ENCODE measurements at places on chromosomes 2 and 18.

DNA sequence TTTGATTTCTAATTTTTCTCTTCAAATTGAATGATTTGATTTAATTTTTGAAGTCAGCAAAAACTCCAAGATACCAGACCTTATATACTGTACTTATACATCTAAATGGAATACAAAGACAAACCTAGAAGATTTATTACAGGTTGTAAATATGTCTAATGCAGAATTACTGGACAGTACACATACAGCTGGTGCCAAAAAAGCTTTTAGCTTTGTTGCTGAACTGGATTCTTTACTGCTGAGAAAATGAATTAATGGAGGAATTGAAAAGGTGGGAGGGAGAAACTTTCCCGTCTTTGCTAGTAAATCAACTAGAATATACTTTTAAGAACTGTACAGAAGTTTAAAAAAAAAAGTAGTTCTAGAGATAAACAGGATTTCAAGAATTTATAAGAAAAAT, 17.5 kb downstream of the C1D start:
- no peak for DNase-seq

DNA sequence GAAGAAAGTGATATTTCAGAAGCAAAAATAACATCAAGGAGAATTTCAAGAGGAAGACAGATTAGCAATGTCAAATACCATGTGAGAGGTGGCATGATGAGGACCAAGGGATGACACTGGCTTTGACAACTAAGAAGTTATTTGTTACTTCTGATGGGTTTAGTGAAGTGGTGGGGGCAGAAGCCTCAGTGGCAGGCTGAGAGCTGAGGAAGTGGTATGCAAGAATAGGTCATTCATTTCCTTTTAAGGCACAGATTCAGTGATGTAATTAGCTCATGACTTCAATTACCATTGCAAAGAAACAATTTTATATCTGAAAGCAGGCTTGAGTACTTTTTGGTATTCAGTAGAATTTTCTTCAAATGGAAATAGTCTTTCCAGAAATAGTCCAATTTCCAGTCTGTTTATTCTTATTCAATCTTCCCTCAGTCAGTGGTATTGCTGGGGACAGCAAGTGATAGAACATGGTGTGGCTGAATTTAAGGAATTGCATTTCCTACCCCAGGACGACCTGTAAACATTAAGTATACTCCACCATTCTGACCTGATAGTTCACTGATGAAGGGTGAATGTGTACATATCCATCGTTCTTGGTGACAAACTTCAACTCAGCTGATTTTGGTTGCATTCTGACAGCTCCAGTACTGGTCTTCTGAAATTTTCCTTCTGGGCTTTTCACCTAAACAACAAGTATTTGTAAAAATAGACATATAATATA, 28.2 kb downstream of the GEMIN6 start:
- DNase-seq, result no peak

GRCh38 chr2:14826518-14826917, 194.0 kb downstream of the LRATD1 start:
- DNase-seq, result no peak

GRCh38 chr2:48860380-48860779, 104.9 kb upstream of the LHCGR start:
- no peak for DNase-seq

- DNase-seq, result no peak
Measured at GRCh38 chr2:85433511-85434089, 15.1 kb downstream of the SH2D6 start.

- DNase-seq, result no peak
Measured at GRCh38 chr2:105660489-105660888, 84.2 kb upstream of the NCK2 start.

DNA sequence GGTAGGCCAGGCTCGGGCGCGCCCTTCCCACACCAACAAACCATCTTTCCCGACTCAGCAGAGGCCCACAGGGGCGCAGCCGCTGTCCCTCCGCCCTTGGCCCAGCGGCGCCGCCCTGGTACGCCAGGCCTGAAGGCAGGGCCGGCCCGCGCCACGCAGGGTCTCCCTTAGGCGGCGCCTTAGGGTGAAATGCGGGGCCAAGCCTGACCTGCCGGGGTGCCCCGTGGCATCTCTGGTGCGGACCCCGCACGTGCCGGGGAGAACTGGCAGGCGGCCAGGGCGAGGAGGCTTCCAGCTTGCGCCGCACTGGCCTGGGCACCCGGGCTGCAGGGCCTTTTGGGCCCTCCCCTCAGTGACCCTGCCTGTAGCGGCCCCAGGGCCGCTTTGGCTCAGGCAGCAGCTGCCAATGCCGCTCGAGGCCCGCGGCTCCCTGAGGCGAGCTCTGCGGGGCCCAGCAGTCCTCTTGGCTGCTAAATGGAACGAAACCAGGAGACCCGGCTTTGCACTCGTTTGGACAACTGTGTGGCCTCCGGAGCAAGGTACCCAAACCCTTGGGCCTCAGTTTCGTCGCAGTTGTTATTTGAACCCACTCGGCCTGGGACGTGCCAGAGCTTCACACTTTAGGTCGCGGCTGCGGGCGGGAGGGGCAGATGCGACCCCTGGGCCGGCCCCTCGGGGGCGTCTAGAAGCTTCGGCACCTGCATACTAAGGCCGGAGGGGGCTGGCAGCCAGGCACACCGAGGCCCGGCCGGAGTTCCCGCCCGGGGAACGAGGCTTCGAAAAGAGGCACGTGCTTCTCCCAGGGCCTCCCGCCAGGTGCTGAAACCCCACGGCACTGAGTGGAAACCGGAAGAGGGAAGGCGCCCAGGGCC, 8.5 kb downstream of the OTX1 start:
- no peak for DNase-seq

DNA sequence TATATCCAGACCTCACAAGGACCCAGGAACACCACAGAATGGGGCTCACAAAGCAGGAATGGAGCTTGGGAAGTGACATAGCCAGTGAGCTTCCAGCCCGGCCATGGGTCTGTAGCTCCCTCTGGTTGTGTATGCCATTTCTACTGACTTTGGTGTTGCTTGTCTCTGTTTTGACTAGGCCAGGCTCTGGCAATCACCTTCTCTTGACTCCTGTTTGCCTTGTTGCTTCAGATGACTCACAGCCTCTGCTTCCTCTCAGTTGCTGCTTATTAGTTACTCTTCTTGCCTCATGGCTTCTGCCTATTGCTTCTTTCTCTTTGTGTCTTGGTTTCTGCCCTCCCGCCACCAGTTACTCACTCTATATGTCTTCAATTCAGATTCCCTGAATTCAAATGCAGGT, 15.8 kb upstream of the IER3IP1 start:
- DNase-seq, result no peak

- no peak for DNase-seq
Measured at GRCh38 chr18:58525928-58526424, 102.9 kb downstream of the ALPK2 start.

GRCh38 chr2:42192652-42193566, 23.8 kb downstream of the EML4 start:
- DNase-seq, result no peak

- DNase-seq, result no peak
Measured at GRCh38 chr2:56505885-56506284, 322.1 kb downstream of the CCDC85A start.

DNA sequence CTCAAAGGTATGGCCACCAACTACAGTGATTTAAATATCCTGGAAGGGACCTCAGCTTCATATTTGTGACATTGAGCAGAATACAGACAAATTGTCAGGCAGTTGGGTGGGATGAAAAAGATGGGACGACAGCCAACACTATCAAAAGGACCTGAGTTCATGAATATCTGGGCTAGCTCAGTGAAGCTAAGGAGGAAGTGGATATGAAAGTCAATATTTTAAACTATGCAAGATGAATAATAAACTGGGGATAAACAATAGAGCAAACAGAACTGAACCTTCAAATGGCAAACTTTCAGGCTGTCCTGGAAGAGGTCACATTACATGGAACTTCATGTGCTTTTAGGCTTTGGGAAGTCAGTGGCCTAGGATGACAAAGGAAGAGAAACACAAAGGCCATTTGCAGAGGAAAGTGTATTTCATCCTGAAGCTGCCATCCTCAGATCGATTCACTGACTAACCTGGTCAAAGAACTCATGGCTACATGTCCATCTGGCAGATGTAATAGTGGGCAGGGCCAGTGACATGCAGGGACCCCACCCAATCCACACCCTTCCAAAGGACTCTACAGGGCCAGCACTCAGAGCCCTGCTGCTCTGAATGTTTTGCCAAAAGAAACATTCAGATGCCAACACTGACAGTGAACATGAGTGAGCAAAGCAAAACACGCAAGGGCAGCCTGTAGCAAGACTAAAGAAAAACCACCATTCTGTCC, 175.7 kb downstream of the ETAA1 start:
- no peak for DNase-seq

- DNase-seq, result no peak
Measured at GRCh38 chr18:79200546-79201268, 131.5 kb downstream of the ATP9B start.

DNA sequence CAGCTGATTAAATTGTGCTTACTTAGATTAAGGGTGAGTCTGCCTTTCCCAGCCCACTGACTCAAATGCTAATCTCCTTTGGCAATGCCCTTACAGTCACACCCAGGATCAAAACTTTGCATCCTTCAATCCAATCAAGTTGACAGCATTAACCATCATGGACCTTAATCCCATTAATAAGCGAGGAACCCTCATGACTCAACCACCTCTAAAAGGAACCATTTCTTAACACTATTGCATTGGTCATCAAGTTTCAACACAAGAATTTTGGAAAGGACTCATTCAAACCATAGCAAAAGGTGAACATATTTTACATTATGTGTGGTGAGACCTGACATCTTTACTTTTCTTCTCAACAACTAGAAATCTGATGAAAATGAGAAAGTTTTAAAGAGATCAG, 187.0 kb downstream of the OSR1 start:
- no peak for DNase-seq

- DNase-seq, result no peak
Measured at GRCh38 chr2:170703776-170704476, 11.2 kb upstream of the SP5 start.

GRCh38 chr2:84055816-84056215, 403.3 kb downstream of the SUCLG1 start:
- no peak for DNase-seq

- DNase-seq, result no peak
Measured at GRCh38 chr2:31421634-31422033, 7.1 kb upstream of the XDH start.

- no peak for DNase-seq
Measured at GRCh38 chr2:60318544-60318943, 234.9 kb downstream of the BCL11A start.

DNA sequence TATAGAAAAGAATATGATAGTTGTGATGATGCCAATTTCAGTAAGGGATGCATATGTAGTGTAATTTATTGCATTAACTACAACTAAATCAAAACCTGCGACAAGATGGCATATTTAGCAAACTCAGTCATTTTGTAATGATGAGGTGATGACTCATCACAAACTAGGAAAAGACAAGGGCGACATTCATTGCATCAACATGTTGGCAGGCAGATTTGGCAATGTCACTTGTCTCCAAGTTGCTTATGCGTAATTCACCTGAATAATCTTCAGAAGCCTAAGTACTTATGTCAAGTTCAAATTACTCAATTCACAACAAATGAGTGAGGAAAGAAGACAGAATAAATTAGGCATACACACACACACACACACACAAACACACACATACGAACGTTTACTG, 273.2 kb upstream of the RGPD4 start:
- DNase-seq, result no peak

GRCh38 chr2:66903745-66904465, 469.0 kb downstream of the MEIS1 start:
- DNase-seq, result no peak

GRCh38 chr2:67186871-67187270, 210.3 kb upstream of the ETAA1 start:
- no peak for DNase-seq

DNA sequence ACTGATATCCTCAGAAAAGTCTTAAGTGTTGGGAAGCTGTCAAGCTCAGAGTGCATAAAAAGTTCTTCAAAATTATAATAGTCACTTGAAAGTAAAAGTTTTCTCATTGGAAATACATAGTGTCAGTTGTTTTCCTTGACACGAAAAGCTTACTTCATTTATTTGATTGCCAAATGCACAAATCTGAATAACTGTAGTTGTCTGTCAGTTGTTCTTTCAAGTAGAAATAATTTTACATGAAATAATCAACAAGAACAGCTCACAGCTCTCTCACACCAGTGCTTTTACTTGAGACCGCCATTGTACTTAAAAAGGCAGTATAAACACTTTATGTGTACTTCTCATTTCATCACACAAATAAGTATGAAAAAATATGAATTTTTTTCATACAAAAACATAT, 163.3 kb upstream of the NXPH2 start:
- no peak for DNase-seq

DNA sequence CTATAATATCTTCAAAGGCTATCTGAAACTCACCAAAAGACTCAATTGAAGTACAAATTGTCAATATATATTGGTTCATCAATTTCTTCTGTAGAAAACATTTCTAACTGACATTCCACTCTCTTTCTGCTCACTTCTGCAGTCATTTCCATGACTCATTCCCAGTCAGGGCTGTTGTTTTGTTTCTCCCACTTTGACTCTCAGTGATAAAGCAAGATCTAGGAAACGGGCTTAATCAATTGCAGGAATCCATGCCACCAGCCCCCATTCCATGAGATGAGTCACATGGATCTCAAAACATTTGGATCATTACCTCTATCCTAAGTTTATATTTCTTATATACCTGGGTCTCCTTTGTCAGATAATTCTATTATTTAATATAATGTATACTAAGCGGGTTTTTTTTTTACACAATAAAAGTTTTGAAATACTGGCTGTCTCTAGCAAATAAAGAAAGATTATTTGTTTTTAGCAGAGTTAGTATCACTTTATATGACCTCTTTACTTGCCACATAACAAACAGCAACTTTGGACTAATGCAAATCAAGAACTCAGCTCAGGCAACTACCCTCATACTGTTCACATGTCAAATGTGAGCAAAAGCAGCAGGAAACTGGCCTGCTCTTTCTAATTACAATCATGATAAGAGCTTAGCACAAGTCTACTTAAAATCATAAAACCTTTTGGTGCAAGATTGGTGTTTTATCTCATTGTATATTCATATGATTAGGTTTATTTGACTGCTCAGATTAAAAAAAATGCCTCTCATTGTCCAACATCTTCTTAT, 251.1 kb upstream of the PIK3C3 start:
- no peak for DNase-seq

DNA sequence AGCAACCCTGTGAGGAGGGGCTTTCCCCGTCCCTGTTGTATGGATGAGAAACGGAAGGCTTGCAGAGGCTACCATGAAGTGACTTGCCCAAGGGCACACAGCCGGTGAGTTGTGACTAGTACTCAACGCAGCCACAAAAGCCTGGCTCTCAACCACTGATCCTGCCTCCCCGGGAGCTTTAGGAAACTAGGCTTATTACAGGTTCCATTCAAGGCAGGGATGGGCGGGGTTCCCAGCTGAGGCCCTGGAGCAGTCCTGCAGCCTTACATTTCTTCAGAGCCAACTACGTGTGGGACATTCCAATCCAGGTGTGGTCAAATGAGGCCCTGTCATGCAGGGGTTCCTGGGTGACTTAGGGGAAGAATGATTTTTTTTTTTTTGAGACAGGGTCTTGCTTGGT, 59.6 kb downstream of the MEX3C start:
- DNase-seq, result no peak

- no peak for DNase-seq
Measured at GRCh38 chr2:11467129-11467649, 1.2 kb upstream of the E2F6 start.

- no peak for DNase-seq
Measured at GRCh38 chr2:195411219-195411687, 245.8 kb upstream of the SLC39A10 start.

GRCh38 chr2:196399096-196399495, 227.7 kb upstream of the STK17B start:
- DNase-seq, result no peak

GRCh38 chr2:111176867-111177266, 56.2 kb downstream of the BCL2L11 start:
- no peak for DNase-seq

GRCh38 chr2:217826520-217826919, 176.3 kb downstream of the TNS1 start:
- no peak for DNase-seq
